Psoas muscle (tissue), 8 donors: ENCODE measurements at places on chromosomes 4 and X. TPM values are rescaled to one million over a fixed set of nuclear protein-coding genes. Genes with fewer than 3 reads are reported as not detected.

GRCh38 chr4:107518076-107518475, 202.0 kb downstream of the PAPSS1 start:
- no peaks in the 10 kb centered on the region for H3K27me3 ChIP-seq
- no peaks in the 10 kb centered on the region for H3K36me3 ChIP-seq
- H3K4me1 ChIP-seq, result no peaks in the 10 kb centered on the region
- H3K4me3 ChIP-seq, result no peak overlapping the region
- no peak overlapping the region for H3K27ac ChIP-seq

CLTRN gene
- not detected for total RNA-seq

GRCh38 chr4:41185614-41186592, 28.4 kb downstream of the APBB2 start:
- no peaks in the 10 kb centered on the region for H3K27me3 ChIP-seq
- peaks cover 18% of the 10 kb centered on the region for H3K4me1 ChIP-seq
- no peak overlapping the region for H3K27ac ChIP-seq
- no peak for DNase-seq
- peak overlapping the region; percentile 3 for H3K4me3 ChIP-seq

DNA sequence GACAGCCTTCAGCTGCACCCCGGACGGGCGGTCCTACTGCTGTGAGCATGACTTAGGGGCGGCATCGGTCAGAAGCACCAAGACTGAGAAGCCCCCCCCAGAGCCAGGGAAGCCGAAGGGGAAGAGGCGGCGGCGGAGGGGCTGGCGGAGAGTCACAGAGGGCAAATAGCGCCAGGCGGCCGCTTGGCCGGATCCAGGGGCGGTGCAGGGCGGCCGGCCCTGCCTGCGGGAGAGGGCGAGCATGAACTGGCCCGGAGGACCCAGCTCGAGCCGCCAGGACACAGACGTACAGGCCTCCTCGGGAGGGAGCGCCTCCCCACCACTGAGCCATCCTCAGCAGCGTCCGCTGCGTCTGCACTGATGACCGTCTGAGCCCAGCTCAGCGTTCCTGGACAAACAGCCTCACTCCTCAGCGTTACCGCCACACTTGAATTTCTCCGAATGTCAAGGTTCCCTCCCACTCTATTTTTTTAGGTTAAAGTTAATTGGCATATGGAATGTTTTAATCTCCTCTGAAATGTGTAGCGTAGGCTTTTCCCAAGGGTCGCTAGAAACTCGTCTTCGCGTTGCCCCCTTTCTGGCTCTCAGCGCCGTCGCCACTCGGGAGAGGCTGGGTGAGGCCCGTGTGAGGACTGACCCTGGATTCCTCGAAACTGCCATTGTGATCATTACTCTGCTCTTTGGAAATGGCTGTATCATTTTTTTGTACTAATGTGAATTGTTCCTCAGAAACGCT, 29.9 kb downstream of the NELFA start:
- peaks cover 89% of the 10 kb centered on the region for H3K36me3 ChIP-seq
- no peaks in the 10 kb centered on the region for H3K4me1 ChIP-seq
- no peak overlapping the region for H3K4me3 ChIP-seq
- DNase-seq, result no peak
- no peak overlapping the region for H3K27ac ChIP-seq

GRCh38 chrX:101759000-101759399, 99.3 kb upstream of the ARMCX2 start:
- H3K4me3 ChIP-seq, result no peak overlapping the region
- H3K4me1 ChIP-seq, result no peaks in the 10 kb centered on the region
- no peak overlapping the region for H3K27ac ChIP-seq
- no peaks in the 10 kb centered on the region for H3K36me3 ChIP-seq

- no peak overlapping the region for H3K27ac ChIP-seq
- peak; percentile 7 for DNase-seq
- no peak overlapping the region for H3K4me3 ChIP-seq
Measured at GRCh38 chr4:182141061-182141460, 102.1 kb upstream of the TENM3 start.

DNA sequence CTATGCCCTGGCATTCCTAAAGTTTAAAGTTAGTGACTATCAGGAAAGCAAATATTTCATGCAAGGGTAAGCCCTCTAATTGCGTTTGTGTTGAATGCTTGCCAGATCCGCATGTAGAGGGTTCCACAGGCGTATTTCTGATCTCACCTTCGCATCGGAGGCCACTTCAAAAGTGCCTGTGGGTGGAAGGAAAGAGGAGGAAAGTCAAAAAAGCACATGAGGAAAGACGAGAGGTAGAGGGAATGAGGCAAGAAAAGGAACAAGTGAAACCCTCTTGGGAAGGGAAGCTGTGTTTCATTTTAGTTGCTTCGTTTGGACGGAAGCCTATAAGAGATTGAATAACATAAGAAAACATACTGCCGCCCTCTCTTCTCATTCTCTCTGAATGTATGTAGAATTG, 628.8 kb downstream of the SPRY1 start:
- H3K36me3 ChIP-seq, result no peaks in the 10 kb centered on the region
- H3K27ac ChIP-seq, result no peak overlapping the region
- H3K4me1 ChIP-seq, result no peaks in the 10 kb centered on the region

SFRP2 gene
- 2.6 TPM for total RNA-seq

DNA sequence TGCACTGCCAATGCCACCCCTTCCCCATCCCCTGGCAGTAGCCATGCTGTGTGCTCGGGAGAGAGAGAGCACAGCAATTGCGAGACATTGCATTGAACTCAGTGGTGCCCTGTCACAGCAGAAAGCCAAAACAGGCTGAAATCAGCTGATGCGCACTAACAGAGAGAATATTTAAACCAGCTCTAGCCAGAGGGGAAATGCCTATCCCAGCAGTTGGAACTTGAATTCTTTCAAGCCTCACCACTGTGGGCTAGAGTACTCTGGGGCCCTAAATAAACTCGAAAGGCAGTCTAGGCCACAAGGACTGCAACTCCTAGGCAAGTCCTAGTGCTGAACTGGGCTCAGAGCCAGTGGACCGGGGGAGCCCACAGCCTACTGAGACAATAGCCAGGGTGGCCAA, 17.7 kb upstream of the RP2 start:
- H3K4me1 ChIP-seq, result no peaks in the 10 kb centered on the region
- H3K36me3 ChIP-seq, result no peaks in the 10 kb centered on the region
- no peak overlapping the region for H3K4me3 ChIP-seq
- H3K27ac ChIP-seq, result no peak overlapping the region
- H3K27me3 ChIP-seq, result no peaks in the 10 kb centered on the region
- DNase-seq, result no peak

DNA sequence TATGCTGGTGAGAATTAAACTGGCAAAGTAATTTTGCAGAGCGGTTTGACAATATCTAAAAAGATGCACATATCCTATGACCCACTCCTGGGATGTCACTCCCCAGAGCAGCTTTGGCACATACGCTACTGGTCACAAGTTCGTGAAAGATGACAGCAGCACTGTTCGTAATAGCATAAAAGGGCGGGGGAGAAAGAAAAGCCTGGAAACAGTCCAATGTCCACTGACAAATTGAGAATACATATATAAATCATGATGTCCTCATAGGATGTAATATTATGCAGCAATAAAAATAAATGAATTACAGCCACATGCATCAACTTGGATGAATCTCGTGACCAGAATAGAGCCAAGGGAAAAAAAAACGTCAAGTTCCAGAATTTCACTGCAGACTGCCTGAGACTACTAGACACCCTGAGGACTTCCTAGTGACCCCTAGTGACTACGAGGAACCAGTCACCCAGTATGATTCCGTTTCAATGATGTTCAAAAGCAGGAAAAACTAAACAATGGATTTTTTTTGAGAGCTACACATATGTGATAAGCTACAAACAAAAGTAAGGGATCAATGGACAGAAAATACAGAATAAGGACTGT, 1.8 kb downstream of the PCSK1N start:
- H3K27ac ChIP-seq, result no peak overlapping the region
- H3K4me3 ChIP-seq, result no peak overlapping the region
- no peaks in the 10 kb centered on the region for H3K4me1 ChIP-seq
- no peaks in the 10 kb centered on the region for H3K36me3 ChIP-seq
- peaks cover 5% of the 10 kb centered on the region for H3K27me3 ChIP-seq

- H3K4me3 ChIP-seq, result no peak overlapping the region
- H3K27ac ChIP-seq, result no peak overlapping the region
- H3K36me3 ChIP-seq, result no peaks in the 10 kb centered on the region
- no peak for DNase-seq
- no peaks in the 10 kb centered on the region for H3K27me3 ChIP-seq
Measured at GRCh38 chr4:124055896-124056295, 656.6 kb downstream of the ANKRD50 start.

SRPX gene
- 8.3 TPM for total RNA-seq

- H3K36me3 ChIP-seq, result no peaks in the 10 kb centered on the region
- H3K27ac ChIP-seq, result no peak overlapping the region
- H3K4me1 ChIP-seq, result no peaks in the 10 kb centered on the region
- no peaks in the 10 kb centered on the region for H3K27me3 ChIP-seq
- H3K4me3 ChIP-seq, result no peak overlapping the region
Measured at GRCh38 chrX:130084631-130085237, 25.6 kb downstream of the ELF4 start.

- DNase-seq, result no peak
- H3K4me3 ChIP-seq, result no peak overlapping the region
- no peak overlapping the region for H3K27ac ChIP-seq
- no peaks in the 10 kb centered on the region for H3K4me1 ChIP-seq
Measured at GRCh38 chrX:154717824-154718223, 33.1 kb downstream of the GAB3 start.

GRCh38 chrX:19682712-19683331, 167.5 kb upstream of the MAP3K15 start:
- no peak overlapping the region for H3K27ac ChIP-seq
- peak; percentile 75 for DNase-seq
- H3K4me3 ChIP-seq, result no peak overlapping the region
- H3K27me3 ChIP-seq, result no peaks in the 10 kb centered on the region
- no peaks in the 10 kb centered on the region for H3K4me1 ChIP-seq

- DNase-seq, result no peak
- H3K27me3 ChIP-seq, result no peaks in the 10 kb centered on the region
- H3K36me3 ChIP-seq, result no peaks in the 10 kb centered on the region
- H3K4me1 ChIP-seq, result no peaks in the 10 kb centered on the region
- H3K4me3 ChIP-seq, result no peak within 1 kb of the TSS
Measured at GRCh38 chrX:153179131-153179530, at the start of gene MAGEA1. TSS of gene MAGEA1 (plus strand) at chrX:153179284. CDS start at chrX:153182390, 3,106 bp downstream.

L1CAM gene
- total RNA-seq, result 1.1 TPM

DNA sequence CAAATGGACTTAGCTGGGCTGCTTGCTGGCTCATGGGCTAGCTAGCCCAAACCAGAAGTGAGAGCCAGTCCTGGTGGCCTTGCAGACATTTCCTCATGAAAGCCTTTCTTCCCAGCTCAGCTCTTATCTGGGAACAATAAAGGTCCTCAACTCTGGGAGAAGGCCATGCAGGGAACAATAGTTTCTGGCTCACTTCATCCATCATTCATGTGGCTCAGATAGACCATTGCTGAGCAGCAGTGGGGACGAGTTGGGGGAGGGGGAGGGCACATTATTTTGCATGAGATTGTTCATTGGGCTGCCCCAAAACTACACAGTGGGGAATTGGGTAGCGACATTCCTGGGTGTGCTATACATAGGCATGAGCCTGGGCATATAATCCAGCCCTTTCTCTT, 47.6 kb downstream of the NHSL2 start:
- no peak for DNase-seq
- no peak overlapping the region for H3K27ac ChIP-seq

- no peaks in the 10 kb centered on the region for H3K27me3 ChIP-seq
- H3K27ac ChIP-seq, result no peak overlapping the region
- H3K4me1 ChIP-seq, result peaks cover 11% of the 10 kb centered on the region
Measured at GRCh38 chr4:183499389-183499788, 5.5 kb upstream of the ING2 start.

DNA sequence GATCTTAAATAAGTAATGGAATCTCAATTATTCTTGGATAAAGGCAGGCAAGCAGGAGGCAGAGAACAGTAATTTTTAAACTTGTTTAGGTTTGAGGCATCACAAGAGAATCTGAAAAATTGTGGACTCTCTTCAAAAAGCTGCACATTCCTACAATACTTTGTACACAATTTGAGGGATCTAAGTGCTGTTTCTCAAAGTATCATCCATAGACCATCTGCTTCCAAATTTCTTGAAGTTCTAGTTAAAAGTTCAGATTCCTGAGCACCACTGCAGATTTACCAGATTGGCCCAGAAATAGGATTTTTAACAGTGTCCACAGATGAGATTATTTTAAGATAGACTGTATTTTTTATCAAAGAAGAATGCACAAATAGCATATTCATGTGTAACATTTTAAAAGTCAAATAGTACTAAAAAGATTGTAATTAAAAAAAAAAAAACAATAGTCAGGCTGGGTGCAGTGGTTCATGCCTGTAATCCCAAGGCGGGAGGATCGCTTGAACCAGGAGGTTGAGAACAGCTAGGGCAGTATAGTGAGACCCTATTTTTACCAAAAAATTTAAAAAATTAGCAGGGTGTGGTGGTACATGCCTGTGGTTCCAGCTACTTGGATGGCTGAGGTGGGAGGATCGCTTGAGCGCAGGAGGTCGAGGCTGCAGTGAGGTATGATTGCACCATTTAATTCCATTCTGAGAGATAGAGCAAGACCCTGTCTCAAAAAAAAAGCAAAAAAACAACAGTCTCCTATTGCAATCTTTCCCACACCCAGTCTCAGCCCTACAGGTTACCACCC, 14.2 kb upstream of the FNIP2 start:
- no peak overlapping the region for H3K27ac ChIP-seq

DNA sequence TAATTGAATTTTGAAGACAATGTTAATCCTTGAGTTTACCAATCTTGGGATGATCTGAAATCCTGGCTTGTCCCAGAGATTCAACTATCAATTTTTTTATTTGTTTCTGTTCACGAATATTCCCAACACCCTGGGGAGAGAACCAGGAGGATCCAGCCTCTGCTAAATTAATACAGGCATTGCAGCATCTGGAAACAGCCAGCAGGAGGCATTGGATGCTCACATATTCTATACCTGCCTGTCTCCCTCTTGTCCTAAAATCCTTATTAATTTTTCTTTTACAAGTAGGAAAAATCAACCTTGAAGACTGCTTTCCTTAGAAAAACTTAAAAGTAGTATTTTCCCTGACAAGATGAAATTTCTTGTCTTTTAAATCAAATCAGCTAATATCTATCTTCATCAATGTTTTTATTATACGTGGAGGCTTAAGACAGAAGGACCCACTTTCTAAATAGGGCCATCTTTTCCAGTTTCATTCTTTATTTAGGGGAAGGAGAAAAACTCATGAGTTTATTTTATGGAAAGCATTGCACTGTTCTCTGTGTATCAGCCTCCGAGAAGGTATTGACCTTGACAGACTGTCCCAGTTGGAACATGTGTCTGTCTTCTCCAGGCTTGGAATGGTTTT, 102.4 kb downstream of the CLNK start:
- H3K27me3 ChIP-seq, result no peaks in the 10 kb centered on the region
- H3K4me3 ChIP-seq, result no peak overlapping the region
- H3K27ac ChIP-seq, result no peak overlapping the region
- H3K4me1 ChIP-seq, result no peaks in the 10 kb centered on the region
